ENCODE measurements at places on chromosomes 1 and 21.

DNA sequence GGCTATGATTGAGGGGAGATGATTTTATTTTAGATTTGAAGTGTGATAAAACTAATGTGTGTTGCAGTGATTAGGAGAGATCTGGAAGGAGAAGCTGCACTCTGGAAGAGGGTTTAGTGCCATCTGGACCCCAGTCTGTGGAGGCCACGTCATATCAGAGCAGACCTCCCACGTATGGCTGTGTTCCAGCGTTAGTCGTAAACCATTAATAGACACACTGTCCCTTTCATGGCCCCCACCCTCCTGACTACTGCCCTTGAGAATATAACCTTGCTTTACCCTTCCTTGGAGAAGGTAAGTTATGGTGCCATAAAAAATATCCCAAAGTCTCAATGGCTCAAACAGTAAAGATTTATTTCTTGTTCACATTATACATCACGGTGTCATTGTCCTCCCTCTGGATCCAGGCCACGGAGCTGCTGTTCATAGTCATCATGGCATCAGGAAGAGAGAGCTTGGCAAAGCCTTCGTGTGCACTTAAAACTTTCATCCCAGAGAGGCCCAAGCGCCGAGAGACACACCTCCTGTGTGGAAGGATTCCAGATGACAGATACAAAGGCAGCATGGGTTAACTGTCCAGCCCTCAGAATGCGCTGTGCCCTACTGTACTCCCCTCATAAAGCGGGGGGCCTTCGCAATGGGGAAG lies 33.2 kb downstream of the RHOU start:
- DNase-seq, result no peak

- DNase-seq, result no peak
These were observed 83.3 kb downstream of the DTL start for GRCh38 chr1:212118872-212119260.

DNA sequence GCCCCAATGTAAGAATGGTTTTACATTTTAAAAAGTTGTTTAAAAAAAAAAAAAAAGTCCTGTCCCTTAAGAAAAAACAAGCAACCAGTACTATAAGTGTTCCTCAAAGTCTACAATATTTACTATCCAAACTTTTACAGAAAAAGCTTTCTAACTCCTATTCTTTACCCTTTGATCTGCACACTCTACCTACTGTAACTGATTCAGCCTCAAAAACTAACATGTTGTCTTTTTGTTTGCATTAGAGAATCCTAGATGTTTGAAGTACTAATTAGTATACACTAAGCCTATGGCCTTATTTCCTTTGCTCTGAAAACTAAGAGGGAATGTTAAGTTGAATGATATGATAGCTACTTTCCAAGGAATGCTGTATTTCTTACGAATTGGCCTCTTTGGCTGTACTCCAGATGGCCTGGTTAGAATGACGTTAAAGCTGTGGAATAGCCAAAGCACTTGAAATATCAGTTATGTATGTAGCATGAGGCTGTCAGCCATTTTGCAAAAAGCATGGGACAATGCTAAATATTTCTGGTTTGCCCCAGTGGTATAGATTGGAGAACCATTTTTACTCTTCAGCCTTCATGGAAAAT lies 234.8 kb downstream of the GPR52 start:
- DNase-seq, result peak; percentile 83

DNA sequence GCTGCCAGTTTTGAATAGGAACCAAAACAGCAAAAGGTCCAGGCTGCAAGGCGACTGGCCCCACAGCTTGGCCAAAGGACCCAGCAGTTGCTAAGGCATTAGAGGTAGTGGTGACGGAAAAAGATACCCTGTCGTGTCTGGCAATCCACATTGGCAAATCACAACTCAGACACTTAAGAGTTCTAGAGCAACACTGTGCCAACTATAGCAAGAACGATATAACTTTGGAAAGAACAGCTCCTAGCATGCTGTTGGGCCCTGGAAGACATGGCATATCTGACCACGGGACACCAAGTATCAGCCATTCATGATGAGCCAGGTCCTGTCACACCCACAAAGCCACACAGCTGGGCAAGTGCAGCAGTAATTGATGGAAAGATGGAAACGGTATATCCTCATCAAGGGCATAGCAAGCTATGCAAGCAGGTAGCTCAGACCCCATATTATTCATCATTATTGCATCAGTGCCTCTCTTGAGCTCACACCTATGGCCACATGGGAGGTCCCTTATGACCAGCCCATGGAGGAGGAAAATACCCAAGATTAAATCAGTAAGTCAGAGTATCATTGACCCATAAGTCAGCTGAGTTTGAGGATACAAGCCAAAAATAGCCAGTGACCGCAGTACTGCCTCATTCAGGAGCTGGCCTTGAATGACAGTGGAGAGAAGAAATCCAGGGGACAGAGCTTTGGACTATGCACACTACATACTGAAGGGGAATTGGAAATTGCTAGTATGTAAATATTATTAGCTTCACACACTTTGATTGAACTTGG lies 221.2 kb downstream of the SETD4 start:
- no peak for DNase-seq

GRCh38 chr1:221809091-221810029 lies 67.5 kb upstream of the DUSP10 start:
- DNase-seq, result no peak

DNA sequence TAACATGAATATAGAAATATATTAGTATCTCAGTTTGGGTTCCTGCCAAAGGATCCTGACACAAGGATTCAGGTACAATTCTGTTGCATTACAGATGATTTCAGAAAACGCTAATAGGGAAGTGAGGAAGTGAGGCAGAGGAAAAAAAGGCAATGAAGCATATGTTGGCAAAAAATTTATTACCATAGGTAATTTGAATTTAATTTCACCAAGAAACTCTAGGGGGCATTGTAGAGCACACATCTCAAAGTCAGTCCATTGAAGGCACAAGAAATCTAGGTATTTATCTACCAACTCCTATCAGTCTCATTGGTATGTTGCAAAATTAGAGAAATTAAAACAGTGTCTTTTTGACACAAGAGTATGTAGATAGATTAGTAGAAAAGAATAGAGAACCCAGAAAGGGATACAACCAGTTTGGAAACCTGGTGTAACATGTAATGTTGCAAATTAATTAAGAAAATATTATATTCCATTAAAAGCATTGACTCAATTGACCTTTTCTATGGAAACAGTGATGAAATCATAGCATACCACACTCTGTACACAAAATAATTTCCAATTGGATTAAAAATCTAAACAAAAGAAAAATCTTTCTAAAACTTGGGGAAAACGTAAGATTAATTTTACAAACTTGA lies 104.9 kb upstream of the SNX7 start:
- DNase-seq, result peak; percentile 14

DNA sequence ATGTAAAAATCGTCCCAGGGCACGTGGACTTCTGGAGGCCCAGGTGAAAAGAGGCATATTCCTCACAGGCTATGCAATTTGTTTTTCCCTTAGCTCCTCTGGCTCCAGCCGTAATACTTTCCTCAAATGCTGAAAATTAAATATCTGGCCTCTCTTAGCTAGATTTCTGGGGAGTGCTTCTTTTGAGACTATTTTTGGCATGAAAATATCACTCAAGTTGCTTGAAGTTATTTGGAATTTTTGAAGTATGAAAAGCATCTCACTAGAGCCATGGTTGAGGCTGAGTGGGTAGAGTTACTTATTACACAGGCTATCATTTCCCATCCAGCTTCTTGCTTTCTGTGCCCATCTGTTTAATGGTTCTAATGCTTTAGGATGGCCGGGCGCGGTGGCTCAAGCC lies 59.7 kb downstream of the MYOM3 start:
- DNase-seq, result peak; percentile 38

- DNase-seq, result no peak
These were observed 43.3 kb upstream of the HP1BP3 start for GRCh38 chr1:20830378-20830777.

- no peak for DNase-seq
These were observed 18.5 kb upstream of the BTG3 start for GRCh38 chr21:17631195-17631594.

GRCh38 chr1:103162360-103162759 lies 54.0 kb upstream of the COL11A1 start:
- DNase-seq, result no peak

DNA sequence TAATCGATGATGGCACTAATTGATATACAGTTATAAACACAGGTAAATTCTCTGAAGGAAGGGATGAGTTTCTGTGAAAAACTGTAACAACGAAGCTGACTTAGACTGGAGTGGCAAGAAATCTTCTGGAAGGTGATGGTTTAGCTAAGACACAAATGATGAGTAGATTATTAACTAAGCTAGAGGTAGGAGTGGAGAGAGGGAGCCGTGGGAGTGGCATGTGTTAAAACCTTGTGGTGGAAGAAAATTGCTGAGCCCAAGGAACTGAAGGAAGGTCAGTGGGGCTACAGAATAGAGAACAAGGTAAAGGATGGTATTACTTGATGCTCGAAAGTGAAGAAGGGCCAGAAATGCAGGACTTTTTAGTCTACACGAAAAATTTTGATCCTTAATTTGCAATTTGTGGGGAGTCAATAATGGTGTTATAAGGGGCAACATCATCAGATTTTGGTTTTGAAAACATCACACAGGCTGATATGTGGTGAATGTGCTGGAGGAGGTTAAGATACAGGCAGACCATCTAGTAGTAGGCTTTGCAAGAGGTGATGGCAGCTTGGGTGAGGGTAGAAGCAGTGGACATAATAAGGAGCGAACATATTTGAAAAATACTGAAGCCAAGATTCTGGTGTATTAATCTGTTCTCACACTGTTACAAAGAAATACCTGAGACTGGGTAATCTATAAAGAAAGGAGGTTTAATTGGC lies 93.8 kb downstream of the S1PR1 start:
- no peak for DNase-seq

DNA sequence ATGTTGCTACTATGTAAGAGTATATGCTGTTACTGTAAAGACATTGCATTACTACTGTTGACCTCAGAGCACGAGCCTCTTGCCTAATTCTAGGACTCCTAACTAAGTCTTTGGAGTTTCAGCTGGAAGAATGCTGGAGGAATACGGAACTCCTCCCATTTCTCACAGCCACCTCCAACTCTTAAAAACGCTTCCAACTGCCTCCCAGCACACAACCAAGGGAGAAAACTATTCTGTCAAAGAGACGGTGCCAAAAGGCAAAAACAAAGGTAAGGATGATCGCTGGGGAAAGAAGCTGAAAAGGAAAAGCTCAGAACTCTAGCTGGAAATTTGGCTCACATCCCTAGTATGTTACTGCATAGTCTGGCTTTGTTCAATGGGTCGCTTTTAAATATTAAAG lies at the start of gene FMO2:
TSS of gene FMO2 (plus strand) at position 210 of the 400 bp plus-strand sequence. CDS start 414 bp downstream, outside the sequence.
- peak; percentile 20 for DNase-seq

GRCh38 chr1:158003406-158003800 lies 10.0 kb downstream of the KIRREL1 start:
- no peak for DNase-seq

DNA sequence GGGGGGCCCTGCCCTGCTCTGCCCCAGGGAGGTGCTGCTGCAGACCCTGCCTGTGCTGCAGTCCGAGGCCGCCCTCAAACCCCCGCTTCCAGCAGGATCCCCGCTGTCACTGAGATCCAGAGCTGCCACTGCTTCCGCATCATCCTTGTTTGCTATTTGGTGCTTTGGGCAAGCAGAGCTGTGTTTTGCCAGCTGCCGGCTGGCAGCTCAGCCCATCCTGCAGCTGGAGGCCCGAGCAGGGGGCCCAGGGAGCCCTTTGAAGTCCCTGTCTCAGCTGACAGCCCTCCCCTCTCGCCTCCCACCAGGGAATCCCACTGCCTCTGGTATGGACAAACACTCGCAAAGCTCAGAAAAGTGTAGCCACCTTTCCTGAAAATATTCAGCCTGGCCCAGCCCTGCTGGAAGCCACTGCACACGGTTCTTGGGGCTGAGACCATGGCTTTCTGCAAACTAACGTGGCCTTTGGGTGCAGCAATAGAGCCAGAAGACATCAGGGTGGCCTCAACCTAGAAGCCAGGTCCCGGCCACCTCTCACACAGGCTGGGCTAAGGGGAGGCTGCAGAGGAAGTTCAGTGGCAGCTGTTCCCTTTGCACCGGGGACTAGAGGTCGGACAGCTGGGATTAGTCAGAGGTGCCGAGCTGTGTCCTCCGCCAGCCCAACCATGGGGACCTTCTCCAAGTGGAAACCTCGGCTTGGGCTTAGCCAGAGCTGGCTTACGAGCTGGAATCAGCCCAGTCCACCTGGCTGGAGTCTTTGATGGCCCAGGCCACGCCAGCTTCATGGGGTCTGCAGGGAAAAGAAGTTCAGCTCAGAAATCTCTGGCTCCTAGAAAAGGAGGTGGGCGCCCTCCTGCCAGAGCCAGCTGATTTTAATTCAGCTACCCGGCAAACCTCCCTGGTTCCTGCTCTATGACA lies 107.1 kb downstream of the SPSB1 start:
- DNase-seq, result no peak

- no peak for DNase-seq
These were observed 6.4 kb upstream of the GBP5 start for GRCh38 chr1:89279011-89279466.

DNA sequence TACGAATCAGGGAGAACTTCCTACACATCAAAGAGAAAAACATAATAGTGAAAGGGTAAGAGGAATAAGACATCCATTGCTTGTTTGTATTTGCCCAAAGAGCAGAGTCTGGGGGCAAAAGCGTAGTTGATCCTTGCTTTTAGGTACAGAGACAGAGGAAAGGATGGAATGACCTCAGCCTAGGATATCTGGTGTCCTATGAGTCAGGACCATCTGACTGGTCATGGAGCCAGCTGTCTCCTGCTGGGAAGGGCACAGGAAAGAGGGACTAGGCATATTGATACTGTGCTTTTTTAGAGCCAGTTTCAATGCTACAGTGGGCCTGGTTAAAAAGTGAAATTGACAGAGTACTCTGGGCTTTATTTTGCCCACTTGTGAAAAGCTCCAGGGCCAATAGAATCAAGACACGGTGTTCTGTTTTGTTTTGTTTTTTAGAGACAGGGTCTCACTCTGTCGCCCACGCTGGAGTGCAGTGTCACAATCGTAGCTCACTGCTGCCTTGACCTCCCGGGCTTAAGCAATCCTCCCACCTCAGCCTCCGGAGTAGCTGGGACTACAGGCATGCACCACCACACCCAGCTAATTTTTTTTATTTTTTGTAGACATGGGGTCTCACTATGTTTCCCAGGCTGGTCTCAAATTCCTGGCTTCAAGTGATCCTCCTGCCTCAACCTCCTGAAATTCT lies 3.2 kb downstream of the PLEKHO1 start:
- DNase-seq, result peak; percentile 45

DNA sequence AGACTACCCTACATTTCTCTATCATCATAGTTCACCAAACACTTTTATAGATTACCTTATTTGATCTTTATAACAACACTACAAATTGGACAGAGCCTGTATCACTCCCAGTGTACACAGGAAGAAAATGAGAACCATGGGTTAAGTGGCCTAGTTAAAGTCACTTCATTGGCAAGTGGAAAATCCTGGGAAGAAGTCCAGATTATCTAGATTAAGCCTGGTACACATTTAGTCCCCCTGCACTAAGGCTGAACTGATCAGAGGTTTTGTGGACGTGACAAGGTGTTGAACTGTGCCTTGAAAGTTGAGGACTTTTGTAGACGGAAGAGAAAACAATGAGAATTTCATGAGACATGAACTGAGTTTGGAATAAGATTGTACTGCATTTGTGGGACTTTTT lies 7.5 kb upstream of the USH2A start:
- no peak for DNase-seq

GRCh38 chr1:58451560-58452191 lies 94.8 kb downstream of the OMA1 start:
- no peak for DNase-seq

GRCh38 chr1:159705251-159705903 lies 9.0 kb downstream of the CRP start:
- DNase-seq, result no peak

- no peak for DNase-seq
These were observed 1067.0 kb downstream of the ADGRL2 start for GRCh38 chr1:82867781-82868180.

- DNase-seq, result peak; percentile 81
These were observed 167.3 kb downstream of the ZZZ3 start for GRCh38 chr1:77514921-77515776.

GRCh38 chr1:93437976-93438605 lies 9.8 kb upstream of the FNBP1L start:
- peak; percentile 63 for DNase-seq

Measured in fibroblast of upper back skin (primary cell).